HTR-8/SVneo (cell line): ENCODE measurements at places on chromosomes 5 and 9.

GRCh38 chr9:37386988-37387387, 35.5 kb upstream of the GRHPR start:
- DNase-seq, result no peak

- no peak for DNase-seq
Measured at GRCh38 chr5:60633341-60633740, 66.6 kb downstream of the DEPDC1B start.

DNA sequence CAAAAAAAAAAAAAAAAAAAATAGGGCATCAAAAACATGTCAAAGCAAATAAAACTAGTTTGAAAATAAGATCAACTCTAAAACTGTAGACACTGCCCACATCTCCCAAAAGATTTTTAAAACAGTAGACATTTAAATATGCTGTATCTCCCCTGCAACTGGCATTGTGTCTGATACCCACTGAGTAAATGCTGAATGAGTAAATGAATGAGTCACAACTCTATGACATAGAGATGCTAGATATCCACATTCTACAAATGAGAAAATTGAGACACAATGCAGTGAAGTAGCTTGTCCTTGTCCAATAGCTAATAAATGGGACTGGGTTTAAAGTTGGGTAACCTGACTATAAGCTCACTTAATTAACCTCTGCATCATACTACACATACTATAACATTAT, 14.1 kb upstream of the MAP1B start:
- no peak for DNase-seq

DNA sequence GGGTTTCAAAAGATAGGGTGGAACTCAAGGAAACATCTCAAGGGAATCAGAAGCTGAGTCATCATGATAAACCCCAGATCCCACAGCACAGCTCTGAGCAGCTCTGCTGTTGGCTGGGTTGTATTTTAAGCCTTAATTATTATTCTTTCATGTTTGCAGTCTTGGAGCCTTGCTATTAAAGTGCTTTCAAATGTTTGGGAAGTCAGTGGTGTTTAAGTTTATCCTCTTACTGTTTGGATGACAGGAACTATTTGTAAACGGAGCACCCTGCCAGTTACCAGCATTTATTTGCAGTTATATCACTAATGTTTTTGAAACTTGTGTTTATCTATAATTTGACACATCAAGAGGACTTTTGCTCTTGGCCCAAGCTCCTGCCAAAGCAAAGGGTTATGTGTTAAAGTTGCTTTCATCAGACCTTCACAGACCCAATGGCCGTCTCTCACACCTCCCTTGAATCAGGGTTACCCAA, 141.1 kb upstream of the SPDL1 start:
- DNase-seq, result no peak

- DNase-seq, result peak; percentile 17
Measured at GRCh38 chr5:107671742-107672210, 1.0 kb upstream of the EFNA5 start.

DNA sequence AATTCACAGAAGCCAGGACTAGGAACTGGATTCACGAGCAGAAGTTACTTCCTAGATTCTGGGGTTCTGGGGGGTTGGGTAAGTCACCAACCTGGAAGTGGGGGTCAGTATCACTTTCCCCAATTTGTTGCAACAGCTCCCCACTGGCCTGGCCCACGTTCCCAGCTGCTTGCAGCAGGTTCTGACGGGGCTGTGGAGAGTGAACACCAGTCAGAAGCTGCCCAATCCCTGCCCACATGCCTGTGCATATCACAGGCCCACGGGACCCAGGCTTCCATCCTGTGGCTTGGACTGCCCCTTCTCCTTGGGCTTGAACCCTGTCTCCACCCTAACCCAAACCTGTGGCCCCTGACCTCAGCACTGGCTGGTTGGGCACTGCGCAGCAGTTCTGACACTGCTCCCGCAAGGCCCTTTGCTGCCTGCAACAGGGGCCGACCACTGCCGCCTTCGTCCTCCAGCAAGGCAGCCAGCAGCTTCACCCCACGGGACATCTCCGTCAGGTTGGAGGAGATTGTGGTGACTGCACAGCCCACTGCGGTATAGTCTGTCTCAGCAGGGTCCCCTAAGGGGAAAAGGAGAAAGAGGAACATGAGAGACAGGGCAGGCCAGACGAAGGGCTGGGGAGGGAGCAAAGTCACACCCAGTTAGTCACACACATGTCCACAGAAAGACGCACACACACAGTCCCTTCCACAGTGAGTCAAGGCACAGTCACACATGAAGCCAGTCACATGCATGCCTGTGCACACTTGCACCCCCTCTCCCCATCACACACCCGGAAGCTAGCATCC, 13.1 kb downstream of the TLN1 start:
- DNase-seq, result no peak

- no peak for DNase-seq
Measured at GRCh38 chr5:138649775-138650174, 74.6 kb upstream of the HSPA9 start.

DNA sequence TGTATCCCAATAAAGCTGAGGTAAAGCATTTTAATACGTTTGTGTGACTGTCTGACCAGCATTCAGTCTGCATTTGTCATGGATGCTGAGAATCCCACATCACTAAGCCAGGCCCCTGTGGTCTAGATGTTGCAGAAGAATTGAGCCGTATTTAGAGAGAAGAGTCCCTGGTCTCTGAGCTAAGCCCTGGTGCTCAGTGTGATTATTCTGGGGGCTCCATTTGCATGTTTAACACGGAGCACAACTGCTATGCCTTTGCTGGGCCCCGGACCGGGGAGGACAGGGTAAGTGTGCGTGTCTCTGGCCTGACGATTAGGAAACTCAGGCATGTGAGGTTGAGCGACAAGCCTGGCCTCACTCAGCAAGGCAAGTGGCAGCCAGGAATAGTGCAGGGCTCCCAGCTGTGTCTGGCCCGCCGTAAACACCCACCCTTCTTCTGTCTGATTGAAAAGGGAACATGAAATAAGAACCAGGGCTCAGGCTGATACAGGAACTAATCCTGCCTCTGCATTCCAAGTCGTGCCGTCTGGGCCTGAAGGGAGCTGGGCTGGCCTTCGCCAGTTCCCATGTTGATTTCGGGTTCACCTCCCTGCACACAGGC, 22.3 kb downstream of the FAM78A start:
- DNase-seq, result no peak

GRCh38 chr9:131024978-131025868, 16.2 kb downstream of the LAMC3 start:
- DNase-seq, result no peak

GRCh38 chr9:124774129-124774978, 2.6 kb upstream of the OLFML2A start:
- peak; percentile 77 for DNase-seq

DNA sequence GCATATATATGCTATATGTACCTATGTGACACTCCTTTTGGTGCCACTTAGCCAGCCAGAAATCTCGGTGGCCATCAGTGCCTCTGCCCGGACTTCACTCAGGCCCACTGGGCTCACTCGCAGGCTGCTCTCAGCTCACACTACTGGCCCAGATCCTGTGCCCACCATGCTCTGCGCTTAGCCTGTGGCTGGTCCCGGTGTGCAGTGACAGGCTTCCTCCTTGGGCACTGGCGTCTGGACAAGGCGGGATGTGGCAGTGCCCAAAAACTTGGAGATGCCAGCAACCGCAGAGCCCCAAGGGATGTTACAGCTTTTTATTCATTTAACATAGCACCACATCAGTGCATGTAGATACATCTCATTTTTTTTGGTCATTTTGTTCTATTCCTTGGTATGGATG, 77.4 kb downstream of the NREP start:
- DNase-seq, result no peak

GRCh38 chr5:163914910-163915309, 409.5 kb downstream of the MAT2B start:
- DNase-seq, result no peak

DNA sequence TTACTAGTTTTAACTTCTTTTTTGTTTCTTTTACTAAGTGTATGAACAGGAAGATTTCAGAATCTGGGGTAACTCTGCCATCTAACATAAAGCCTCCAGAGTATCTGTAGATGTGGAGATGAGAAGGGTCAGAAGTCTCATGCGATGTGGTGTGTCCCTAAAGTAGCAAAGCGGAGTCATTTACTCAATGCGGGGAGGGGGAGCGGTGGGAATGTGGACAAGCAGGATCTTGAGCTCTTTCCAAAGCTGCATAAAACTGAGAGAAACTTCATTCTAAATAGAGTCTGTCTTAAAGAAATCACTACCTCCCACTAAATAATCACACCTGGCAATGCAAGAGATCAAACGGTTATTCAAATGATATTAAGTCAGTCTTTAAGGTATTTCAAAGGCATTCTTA, 92.4 kb downstream of the MED27 start:
- DNase-seq, result no peak

DNA sequence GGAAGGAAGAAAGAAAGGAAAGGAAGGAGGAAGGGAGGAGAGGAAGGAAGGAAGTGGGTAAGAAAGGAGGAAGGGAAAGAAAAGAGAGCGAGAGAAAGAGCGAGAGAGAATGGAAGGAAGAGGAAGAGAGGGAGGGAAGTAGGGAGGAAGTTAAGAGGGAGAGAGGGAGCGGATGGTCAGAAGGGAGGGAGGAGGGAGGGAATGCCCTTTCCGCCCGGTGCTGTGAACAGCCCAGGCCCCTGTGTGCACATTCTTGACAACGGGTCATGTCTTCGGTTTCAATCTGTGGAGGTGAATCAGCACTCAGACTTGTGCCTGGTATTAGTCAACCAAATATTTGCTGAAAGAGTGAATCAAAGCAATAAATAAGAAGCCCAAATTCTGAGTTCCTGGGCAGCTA, 39.2 kb downstream of the PRUNE2 start:
- peak; percentile 80 for DNase-seq

- no peak for DNase-seq
Measured at GRCh38 chr9:35862328-35862727, 7.9 kb downstream of the OR13J1 start.

DNA sequence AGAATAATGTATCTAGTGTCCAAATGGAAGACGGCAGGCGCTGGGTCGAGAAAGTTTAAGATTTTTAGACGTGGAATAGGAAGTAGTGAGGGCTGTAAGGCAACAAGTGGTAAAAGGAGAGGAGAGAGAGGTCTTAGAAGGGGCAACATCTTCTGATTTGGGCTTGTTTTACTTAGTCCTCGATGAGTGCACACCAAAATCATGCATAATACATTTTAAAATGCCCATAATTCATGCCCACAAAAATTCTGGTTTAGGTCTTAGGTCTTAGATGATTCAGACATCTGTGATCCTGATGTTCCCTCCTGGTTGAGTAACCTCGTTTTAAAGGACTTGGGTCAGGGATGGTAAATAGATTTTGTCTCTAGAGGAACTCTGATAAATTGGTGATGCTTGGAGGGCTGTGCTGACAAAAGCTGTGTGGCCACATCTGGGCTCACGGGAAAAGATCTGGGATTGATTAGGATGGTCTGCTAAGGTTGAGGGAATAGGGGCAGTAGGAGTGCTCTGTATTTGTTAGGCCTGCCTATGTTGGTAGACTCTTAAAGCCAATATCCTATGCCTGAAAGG, 476.3 kb downstream of the CCDC171 start:
- DNase-seq, result no peak

GRCh38 chr5:172594867-172595466, 46.1 kb upstream of the NEURL1B start:
- DNase-seq, result no peak

DNA sequence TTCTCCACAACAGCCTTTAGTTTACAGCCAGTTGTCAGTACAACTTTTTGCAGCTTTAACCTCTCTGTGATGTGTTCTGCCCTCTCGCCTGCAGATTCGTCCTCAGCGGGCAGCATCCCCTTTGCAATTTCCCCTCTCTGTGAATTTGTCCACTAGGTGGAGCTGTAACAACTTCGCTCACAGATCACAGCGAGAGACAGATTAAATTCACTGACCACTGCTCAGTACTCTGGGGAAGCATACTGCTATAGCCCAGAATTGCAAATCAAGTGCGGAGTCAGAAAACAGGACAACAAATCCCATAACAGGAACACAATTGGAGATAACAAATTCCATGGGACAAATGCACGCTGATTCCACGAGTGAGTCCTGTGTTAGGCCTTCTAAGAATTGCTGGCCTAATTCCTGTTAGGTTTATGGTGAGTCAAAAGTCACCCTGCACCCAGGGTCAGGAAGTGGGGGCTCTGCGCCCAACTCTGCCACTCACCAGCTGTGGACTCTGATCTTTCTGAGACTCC, 2124.9 kb downstream of the MAT2B start:
- DNase-seq, result peak; percentile 53

DNA sequence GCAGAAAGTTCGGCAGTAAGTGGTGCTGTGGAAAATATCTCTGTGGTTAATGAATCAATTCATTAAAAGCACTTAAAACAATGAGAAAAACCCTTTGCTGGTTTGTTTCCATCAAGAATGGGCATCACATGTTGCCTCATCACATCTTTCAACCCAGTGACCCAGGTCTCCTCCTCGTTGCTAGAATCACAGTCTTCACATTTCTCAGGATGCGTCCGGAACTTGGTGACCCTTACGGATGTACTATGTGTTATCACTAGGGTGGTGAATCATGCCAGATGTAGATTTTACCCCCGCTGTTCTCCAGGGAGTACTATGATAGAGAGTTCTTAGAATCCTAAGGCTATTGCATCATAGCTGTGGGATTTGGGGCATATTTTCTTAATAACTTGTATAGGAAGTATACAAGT, 217.9 kb upstream of the KLF4 start:
- peak; percentile 44 for DNase-seq

- no peak for DNase-seq
Measured at GRCh38 chr9:112446080-112446479, 40.5 kb upstream of the KIAA1958 start.

DNA sequence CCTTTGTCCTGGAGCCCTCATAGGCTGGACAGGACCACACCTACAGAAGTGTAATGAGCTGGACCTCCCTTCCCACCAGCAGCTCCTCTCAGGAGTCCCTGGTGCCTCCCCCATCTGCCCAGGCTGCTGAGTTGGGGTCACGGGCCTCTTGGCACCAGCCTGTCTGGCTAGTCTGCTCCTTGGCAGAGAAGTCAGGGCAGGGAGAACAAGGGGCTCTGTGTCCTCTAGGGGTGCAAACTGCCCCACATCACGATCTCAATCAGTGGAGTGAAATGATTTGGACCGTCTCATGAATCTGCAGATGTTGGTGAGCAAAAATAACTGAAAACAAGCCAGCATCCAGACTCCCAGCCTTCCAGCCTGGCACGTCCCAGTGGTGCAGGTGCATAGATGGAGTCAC, 14.9 kb upstream of the GFPT2 start:
- no peak for DNase-seq
